Stimulated activated CD4-positive, alpha-beta T cell treated with anti-CD3 and anti-CD28 coated beads, Interleukin-1b, Interleukin-23, amount 100 ng/mL, for 1 hour (primary cell): ENCODE measurements at places on chromosomes 4 and X.

DNA sequence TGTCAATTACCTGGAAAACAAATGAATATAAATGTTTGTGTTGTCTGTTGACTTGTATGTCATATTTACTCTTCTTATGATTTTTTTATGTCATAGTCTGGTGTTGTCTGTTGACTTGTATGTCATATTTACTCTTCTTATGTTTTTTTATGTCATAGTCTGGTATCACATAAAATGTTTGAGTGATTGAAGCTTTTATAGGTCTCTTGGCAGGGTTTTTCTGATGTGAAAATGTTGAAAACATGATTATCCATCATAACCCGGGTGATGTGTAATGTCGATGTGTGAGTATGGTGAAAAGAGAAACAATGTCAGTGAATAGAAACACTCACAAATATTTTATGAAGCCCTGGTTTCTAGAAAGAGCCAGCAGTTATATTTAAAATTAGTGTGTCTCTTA is 335.7 kb downstream of the BMPR1B start:
- no peak for DNase-seq

DNA sequence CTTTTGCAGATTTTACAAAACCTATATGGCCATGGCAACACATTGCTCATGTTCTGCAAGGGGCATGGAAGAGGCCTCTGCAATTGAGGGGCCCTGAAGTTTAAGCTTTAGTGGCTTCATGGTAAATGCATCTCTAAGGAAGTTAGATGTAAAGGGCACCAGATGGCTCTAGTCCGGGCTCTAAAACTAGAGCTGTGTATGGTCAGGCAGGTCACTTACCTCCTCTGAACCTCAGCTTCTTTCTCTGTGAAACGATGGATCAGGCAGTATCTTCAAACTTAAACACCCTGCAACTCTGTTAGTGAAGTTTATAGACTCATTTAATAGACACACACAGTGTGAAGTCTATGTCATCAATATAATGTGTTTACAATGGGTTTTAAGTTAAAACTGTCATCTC is 10.0 kb downstream of the MAGEB17 start:
- DNase-seq: no peak

DNA sequence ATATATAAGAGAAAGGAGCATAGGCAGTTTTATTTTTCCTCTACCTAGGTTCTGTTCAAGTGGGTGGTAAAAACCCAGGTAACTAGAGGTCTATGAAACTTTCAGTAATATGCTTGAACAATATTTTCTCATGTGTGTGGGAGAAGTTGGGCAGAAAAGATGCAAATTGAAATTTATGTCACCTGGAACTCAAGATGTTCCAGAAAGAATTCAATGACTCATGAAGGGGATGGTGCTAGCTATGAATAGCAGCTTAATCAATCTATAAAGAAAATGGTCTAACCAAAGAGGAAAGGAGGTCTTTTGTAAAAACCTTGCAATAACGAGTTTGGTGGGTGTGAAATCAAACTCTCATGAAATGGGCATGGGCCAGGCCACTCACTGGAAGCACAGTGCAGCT is 263.8 kb downstream of the INPP4B start:
- DNase-seq: no peak

DNA sequence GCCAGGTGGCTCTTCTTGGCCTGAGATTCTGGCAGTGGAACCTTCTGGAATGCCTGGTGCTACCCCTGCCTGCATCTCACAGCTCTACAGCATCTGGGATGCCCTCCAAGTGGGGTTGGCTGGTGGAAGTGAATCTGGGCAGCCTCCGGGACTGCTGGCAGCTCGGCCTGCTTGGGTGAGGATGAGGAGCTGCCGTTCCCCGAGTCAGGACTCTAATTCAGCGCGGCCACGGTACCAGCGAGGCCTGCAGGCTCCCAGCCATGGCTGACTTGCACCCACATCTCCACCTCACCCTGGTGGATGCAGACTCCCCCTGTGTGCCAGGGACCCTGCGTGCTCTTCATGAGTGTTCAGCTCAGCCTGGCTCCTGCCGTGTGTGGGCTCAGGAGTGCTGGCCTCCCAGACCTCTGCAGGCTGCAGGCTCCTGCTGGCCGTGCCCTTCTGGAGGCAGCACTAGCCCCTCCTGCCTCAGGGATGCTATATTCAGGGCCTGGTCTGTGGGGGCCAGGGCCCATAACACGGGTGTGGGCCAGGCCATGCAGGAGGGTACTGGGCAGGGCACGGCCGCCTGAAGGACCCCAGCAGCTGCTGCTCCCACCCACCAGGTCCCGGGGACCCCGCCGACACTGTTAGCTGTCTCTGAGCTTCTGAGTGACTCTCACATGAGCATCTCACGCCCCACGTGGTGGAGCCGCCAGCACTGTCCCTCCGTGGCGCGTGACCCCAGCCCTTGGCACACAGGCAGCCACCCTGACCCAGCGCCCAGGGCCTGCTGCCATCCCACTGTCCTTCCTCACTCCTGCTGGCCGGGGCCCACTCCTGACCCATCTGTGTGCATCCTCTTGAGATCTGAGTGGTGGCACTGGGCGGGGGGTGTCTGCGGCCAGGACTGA is 10.6 kb downstream of the UVSSA start:
- no peak for DNase-seq

DNA sequence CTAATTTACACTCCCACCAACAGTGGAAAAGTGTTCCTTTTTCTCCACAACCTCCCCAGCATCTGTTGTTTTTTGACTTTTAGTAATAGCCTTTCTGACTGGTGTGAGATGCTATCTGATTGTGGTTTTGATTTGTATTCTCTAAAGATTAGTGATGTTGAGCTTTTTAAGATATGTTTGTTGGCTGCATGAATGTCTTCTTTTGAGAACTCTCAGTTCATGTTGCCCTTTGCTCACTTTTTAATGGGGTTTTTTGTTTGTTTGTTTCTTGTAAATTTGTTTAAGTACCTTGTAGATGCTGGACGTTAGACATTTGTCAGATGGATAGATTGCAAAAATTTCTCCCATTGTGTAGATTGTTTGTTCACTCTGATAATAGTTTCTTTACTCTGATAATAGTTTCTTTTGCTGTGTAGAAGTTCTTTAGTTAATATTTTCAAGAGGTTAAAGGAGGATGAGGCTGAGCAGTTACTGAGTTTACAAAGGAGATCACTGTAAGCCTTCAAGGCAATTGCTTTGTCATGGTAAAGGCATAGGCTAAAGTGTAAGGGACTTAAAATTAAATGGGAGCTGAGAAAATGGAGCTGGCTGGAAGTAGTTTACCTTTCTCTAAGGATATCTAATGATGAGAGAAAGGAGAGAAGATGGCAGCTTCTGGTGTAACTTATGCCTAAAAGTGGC is 323.4 kb downstream of the PCDH7 start:
- no peak for DNase-seq

GRCh38 chr4:13169731-13170525 is 314.2 kb downstream of the RAB28 start:
- no peak for DNase-seq

DNA sequence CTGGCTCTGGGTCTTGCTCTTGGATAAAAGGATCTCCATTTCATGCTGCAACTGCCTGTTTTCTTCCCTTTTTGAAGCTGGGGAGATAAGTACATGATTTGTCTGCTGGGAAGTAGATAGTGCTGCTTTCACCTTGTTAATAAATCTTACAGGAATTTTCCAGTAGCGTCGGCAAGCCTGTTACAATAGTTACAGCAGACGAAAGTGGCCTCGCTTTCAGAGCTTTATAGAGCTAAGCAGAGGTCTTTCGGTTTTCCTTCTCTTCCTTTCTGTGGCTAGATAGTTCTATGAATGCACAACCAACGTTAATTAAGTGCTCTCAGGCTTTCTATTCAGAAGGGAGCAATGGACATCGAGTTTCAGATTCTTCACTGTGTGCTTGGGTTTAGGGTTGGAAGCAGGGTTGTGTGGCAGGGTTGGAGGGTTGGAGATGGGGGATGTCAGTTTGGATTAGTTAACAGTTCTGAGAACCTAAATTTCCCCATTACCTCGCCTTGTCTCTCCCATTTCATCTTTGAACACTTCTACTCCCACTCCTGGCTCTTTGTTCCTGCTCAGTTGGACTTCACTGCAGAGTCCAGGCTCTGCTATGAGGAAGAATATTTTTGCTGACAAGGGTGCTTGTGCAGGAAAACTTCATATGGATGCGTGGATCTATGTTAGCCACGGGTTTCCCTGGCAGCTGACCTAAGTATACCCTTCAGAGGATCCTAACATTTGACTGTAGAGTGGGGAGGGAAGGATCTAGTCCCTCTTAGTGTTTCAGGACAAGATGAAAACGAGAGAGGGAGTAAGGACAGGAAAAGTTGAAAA is 237.9 kb downstream of the ARHGAP10 start:
- no peak for DNase-seq

GRCh38 chr4:55475394-55476243 is 71.1 kb downstream of the CLOCK start:
- DNase-seq: no peak

DNA sequence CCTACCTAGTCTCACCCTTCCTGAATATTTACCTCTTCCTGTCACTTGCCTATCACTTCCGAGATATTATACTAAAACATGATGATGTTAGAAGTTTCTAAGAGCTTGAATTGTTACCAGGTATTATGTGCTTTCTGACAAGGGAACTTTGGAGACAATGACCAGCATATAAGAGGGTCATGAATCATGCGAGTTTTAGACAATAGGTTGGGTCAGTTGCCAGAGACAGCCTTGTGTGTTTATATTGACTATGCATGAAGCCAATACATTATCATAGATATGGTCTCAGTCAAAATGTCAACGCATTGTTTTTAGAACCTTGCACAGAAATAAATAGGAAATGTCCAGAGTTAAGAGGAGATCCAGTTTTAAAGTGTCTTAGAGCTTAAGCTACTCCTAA is 116.8 kb downstream of the KLHL4 start:
- DNase-seq: no peak

- DNase-seq: no peak
These were observed 1.7 kb downstream of the SH3KBP1 start for GRCh38 chrX:19885732-19886131.

- no peak for DNase-seq
These were observed 87.5 kb downstream of the PALLD start for GRCh38 chr4:168584321-168584771.

DNA sequence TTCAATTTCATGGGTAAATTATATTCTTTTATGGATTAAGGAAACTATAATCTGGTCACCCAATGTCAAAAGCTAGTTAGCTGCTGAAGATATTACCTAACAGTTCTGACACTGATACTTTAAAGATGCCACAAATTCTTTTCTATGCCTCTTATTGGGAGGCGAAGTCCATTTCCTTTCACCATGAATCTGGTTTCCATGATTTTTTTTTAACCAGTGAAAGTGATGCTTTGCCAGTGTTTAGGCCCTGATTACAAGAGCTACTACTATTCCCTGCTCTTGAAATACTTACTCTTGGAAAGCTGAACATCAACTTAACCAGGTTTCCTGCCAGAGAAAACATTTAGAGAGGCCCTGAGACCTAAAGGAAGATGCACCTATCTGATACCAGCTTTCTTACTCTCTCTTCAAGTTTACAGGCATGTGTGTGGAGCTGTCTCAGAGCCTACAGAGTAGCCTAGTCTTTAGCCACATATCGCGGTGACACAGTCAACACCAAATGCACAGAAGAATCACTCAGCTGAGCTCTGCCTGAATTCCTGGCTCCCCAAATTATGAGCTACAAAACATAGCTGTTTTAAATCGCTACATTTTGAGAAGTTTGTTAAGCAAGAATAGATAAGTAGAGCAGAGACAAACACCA is 1280.8 kb downstream of the PCDH7 start:
- no peak for DNase-seq
